ENCODE measurements at places on chromosomes 1 and 21. TPM values are rescaled to one million over a fixed set of nuclear protein-coding genes. Genes with fewer than 3 reads are reported as not detected.

IGSF9 gene
- not detected for total RNA-seq

FCER1A gene
- total RNA-seq = not detected

APCS gene
- not detected for total RNA-seq

PSMA5 gene
- 281 TPM for total RNA-seq

PGLYRP4 gene
- not detected for total RNA-seq

DNA sequence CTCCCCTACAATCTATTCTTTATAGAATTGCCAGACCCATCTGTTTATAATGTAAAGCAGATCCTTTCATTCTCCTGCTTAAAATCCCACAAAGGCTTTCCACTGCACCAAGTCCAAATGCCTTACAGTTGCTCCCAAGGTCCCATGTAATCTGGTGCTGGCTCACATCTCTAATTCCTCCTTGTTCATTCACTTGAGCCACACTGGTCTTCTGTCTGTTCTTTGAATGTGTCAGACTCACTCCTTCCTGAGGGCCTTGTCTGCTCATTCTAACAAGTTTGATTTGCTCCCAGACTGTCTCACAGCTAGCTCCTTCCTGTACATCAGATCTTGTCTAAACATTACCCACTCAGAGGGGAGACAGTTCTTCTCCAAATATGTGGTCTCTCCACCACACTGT is 38.9 kb downstream of the ALG14 start:
- no peak for DNase-seq

DNA sequence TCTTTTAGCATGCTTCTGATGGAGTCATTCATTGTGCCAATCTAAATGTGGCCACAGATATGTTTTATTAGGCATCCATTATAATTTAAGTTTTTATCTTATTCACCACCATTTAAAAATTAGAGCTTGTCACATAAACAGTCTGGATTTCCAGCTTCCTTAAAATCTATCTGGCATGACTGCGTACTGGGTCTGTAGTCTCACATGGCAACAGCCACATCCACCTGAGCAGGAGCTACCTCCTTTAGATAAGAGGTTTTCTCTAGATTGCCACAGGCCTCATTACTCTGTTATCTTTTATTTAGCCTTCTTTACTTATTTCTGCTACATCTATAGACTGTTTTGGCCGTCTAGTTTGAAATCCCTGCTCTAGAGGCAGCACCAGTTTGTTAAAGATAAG is 29.1 kb downstream of the B3GALT2 start:
- no peak for DNase-seq

GRCh38 chr1:237104096-237104495 is 62.1 kb downstream of the RYR2 start:
- DNase-seq = no peak

DNA sequence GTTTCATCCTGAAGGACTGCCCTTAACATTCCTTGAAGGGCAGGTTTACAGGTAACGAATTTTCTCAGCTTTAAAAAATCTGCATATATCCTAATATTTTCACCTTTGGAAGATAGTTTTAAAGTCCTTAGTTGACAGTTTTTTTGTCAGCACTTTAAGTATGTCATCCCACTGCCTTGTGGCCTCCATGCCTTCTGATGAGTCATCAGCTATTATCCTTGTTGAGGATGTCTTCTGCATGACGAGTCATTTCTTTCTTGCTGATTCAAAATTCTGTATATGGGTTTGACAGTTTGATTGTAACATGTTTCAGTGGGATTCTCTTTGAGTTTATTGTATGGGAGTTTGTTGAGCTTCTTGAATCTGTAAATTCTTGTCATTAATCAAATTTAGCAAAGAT is 500.6 kb downstream of the DISC1 start:
- no peak for DNase-seq

DNA sequence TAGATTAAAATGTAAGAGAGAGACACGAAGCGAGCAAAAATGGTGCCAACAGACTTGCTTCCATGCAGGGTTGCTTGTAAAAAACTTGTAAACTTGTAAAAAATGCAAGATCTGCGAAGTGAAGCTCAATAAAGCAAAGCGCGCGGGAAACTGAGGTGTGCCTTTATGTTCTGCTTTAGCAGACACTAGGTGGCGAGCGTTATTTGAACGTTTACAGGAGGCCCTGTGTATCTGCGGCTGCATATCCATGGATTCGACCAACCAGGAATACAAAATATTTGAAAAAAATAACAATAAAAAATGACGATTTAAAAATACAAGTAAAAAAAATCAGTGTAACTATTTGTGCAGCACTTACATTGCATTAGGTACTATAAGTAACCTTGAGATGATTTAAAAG is 1.5 kb downstream of the UBE2G2 start:
- DNase-seq = no peak

DNA sequence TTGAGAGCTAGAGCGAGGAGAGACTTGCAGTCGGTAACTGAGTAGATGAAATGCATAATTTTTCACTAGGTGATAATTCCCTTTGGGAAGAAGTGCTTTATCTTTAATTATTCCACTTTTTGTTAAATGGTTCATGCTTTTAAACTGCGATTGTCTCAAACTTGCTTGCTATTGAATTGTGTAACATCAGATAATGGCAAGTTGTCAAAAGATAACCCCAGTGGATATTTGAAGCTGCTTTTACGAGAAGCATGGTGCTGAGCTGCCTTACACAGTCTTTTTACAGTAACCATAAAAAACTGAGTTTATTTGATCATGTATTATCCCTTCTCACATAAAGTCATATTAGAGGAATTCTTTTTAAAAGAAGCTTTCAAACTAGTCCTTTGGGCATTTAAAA is 30.2 kb downstream of the TMEM50B start:
- DNase-seq = no peak

DNA sequence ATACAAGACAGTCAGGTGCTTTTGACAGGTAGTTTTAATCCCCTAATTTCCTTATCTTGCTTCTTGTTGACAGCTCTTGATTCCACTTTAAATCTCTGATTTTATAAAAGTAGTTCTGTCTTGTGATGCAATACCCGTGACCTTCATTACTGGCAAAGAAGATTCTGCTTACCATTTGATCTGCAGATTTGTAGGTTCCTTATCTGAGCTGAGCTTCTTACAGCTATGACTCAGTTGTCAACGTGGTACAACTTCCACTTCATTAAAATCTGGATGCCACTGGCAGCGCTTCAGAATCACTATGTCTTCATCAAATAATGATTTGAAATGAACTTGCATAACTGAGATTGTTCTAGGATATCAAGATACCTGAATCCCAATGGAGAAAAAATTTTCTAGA is 543.6 kb upstream of the B3GALT2 start:
- DNase-seq = no peak

GRCh38 chr1:58561633-58562032 is 15.1 kb upstream of the OMA1 start:
- no peak for DNase-seq

DNA sequence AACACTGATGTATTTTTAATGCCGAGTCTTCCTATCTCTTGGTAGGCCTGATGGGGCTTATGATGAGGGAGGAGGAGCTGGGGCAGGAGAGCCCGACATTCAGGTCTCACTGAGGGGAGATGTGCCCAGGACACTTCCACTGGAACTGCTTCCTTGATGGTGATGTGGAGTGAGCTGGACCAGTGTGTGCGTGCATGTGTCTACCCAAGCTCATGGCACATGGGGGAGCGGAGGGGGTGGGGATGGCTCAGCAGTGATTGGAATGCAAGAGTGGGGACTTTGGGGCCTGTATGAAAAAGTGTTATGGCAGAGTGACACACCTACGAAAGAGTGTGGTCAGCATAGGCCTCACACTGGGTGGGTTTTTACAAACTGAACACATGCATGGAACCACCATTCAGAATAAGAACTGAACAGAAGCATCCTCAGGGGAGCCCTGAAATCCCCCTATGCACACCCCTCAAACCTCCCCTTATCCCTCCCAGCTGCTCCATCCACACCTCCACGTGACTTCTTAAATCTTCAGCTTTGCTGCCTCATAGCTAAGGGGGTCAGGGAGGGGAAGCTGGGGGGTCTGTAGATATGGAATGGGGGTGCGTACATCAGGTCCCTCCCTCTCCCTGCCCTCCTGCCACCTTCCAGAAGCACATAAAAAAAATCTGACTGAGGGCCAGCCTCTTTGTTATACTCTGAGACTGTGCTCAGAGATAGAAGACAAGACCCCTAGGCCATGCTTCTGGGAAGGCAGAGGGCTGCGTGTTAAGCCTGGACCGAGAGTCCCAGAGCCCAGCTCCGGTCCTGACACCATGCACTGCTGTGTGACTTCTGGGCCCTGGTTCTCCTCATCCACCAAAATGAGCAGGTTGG is 11.6 kb downstream of the IL6R start:
- DNase-seq = no peak

- DNase-seq = no peak
Measured at GRCh38 chr1:161158316-161159010, 837 bp upstream of the USP21 start.

GRCh38 chr21:45413922-45414321 is 9.0 kb downstream of the COL18A1 start:
- DNase-seq = no peak

- DNase-seq = no peak
Measured at GRCh38 chr21:33480481-33481103, 818 bp upstream of the TMEM50B start.

DNA sequence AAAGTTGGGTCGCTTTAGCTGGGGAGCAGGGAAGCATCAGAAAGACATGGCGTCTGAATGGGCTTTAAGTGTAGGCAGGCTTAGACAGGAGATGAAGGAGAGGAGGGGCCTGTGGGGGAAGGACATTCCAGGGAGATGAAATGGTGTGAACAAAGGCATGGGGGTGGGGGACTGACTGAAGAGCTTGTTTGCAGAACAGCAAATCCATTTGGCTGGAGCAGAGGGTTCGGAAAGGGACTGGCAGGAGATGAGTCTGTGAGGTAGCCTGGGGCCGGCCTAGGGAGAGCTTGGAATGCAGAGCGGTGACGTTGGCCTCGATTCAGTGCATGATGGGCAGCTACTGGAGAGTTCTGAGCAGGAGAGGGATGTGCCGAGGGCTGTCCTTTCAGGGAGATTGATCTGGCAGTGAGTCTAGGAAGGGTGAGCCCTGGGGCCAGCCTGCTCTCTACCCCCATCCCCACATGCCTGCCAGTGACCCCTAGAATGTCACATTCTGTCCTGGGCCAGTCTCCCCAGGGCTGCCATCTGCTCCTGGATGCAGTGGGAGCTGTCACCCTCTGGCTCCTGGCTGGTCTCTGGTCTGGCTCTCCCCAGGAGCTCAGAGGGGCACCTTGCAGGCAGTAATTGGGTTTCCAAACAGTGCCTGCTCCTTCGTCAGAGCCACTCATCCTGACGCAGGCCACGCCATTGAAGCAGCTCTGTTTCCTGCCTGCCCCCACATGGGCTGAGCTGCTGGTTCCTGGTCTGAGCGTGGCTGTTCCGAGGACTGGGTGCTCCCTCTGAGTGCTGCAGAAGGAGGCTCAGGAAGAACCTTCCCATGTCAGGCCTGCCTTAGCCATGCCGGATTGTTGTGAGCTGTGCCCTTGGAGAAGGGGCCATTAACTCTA is 22.3 kb upstream of the TMEM222 start:
- DNase-seq = no peak

GRCh38 chr1:233327651-233328141 is at the start of gene MAP3K21:
MAP3K21 (plus strand) TSS chr1:233327724; CDS start chr1:233328029, 305 bp downstream.
- no peak for DNase-seq

GRCh38 chr1:245537992-245538391 is 383.2 kb downstream of the KIF26B start:
- no peak for DNase-seq

DNA sequence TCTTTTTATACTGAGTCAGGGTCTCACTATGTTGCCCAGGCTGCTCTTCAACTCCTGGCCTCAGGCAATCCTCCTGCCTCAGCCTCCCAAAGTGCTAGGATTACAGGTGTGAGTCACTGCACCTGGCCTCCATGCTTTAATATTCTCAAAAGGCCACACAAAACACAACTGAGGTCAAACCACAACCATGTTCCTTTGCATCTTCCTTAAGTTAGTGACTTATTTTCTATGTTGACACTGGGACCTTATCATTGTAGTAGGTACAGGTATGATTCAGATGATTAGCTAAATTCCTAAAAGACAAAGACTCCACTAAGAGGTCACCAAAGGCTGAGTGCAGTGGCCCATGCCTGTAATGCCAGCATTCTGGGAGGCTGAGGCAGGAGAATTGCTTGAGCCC is 131.9 kb upstream of the ATP1B1 start:
- DNase-seq = no peak

DNA sequence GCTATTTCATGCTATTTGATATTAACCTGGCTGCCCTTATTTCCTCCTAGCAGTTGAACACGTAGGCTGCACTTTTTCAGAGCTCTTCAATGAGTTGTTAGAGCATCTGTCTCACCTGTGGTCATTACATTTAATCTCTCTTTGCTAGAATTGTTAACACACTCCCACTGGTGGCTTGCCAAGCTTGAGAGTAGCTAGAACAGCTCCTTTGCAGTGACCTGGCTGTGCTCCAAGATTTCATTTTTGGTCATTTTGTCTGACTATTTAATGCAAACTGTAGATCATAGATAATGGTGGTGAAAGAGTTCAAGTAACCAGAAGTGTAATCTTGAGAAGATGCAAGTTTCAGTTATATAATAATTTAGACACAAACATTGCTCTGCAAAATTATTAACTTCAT is 105.6 kb downstream of the LRRC7 start:
- no peak for DNase-seq

DNA sequence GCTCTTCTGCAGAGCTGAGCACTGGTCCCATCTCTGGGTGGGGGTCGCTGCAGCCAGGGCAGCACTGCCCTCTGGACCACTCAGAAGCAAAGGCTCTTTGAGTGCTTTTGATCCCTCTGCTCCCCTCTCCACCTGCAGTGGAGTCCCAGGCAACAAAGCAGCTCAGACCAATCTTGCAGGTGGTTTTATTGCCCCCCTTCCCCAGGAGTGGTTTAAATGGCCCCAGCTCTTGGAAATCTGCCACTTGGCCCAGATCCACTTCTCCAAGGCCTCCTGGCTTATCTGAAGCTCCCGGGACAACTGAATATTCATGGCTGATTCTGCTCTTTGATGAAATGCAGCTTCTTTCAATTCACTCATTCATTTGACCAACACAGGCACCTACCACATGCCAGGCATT is 2.7 kb downstream of the STUM start:
- no peak for DNase-seq

DNA sequence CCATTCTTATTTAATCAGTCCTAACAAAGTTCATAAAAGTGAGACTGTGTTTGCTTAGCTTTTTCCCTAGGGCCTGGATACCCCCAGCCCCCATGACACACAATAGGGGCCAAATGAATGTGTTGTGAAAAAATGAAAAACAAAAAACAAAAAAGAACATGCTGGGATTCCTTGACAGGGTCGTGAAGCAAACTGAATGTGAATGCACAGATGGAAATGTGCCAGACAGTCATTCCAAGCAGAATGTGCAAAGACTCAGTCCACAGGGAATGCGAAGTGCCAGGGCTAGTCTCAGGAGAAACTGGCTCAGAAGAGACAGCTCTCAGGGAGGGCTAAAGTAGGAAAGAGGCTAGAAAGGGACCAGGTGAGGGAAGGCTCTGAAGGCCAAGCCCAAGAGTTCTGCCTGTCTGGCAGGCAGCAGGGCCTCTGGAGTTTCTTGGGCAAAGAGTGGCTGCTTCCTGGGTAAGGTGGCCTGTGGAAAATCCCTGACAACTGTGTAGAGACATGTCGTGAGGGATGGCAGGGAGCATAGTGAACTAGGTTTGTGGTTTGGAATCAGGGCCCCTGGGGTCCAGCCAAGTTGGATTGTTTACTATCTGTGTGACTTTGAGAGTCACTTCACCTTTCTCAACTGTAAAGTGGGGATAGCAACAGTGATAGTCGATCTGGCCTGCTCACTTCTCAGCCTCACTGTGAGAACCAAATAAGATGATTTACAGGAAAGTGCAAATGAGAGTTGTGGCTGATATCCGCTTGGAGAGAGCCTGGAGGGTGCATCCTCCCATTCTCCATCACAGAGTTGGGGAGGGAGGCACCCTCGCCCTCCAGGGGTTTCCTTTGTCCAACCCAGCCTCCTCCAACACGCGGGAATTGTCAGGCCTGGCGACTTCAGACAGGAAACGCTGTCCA is 1.2 kb upstream of the ADAM15 start:
- no peak for DNase-seq
